ENCODE measurements at places on chromosomes 11 and 22.

- DNase-seq = no peak
Measured at GRCh38 chr22:50698546-50698945, 25.9 kb downstream of the SHANK3 start.

DNA sequence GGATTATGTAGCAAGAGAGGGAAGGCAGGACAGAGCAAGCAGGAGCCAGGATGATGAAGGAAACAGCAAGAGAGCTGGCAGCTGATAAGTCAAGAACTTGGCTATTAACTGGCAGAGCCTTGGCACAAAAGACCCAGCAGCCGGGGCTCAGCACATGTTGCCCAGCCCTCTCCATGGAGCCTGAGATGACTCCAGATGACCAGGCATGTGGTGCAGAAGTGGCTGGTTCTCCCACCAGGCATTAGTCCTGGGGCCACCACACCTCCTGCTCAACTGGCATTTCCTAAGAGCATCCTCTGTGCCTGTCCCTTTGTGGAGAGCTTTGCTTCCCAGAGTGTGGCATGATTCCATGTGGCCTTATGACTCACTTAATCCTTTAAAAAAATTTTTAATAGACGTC, 522.6 kb downstream of the MN1 start:
- DNase-seq = no peak

DNA sequence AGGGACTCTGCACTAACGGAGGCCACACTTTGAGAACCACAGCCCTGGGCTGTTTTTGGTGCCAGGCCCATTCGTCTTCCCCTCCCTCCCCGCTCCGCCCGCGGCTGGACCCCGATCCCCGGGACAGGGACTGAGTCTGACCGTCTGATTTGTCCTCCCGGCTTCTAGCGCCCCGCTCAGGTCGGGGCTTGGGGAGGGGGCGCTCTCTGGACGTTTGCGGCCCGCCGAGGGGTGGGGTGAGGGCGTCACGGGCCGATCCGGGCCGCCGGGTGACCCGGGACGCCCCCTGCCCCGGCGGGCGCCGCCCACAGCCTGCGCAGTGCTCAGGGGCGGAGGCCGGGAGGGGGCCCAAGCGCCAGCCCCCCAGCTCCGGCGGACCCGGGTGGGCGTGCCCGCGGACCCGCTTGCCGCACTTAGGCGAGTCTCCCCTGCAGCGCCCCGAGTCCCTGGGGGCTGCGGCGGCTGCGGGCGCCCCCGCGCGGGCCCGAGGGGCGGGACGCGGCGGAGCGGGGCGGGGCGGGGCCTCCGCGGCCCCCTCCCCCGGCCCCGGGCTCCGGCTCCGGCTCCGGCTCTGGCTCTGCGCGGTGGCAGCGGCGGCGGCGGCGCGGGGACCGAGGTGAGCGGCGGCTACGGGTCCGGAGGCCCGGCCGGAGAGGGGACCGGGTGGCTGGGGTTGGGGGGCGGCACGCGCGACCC, 33.7 kb upstream of the PRR5 start:
- DNase-seq = peak; percentile 23

GRCh38 chr11:99277281-99277680, 256.5 kb downstream of the CNTN5 start:
- no peak for DNase-seq

- peak; percentile 26 for DNase-seq
Measured at GRCh38 chr11:118572981-118573550, 857 bp downstream of the ARCN1 start.

- no peak for DNase-seq
Measured at GRCh38 chr11:117117681-117118080, 19.5 kb upstream of the SIK3 start.

GRCh38 chr11:3160252-3161031, 4.7 kb downstream of the OSBPL5 start:
- no peak for DNase-seq
